ENCODE measurements at places on chromosomes 1 and 21.

DNA sequence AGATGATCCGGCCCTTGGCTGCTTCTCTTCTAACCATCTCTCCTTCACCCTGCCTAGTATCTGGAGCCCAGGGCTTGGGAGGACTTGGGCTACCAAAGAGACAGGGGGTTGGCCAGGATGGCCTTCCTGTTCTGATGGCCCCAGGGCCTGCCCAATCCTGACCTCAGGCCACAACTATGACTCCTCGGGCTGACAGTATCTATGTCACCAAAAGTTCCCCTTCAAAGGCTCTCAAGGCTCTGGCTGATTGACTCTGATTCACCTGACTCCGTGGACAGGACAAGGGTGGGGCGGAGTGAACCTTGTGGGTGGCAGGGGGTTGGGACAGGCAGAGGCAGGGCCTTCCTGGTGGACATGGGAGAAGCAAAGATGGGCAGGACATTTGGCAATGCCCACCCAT, 12.7 kb downstream of the MEF2D start:
- peak; percentile 50 for DNase-seq

DNA sequence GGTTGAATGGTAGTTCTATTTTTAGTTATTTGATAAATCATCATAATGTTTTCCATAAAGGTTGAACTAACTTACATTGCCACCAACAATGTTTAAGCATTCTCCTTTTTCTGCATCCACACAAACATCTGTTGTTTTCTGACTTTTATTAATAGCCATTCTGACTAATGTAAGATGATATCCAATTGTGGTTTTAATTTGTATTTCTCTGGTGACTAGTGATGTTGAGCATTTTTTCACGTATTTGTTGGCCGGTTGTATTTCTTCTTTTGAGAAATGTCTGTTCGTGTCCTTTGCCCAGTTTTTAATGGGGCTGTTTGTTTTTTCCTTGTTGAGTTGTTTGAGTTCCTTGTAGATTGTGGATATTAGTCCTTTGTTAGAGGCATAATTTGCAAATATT, 24.6 kb upstream of the SLC35F3 start:
- DNase-seq, result no peak

DNA sequence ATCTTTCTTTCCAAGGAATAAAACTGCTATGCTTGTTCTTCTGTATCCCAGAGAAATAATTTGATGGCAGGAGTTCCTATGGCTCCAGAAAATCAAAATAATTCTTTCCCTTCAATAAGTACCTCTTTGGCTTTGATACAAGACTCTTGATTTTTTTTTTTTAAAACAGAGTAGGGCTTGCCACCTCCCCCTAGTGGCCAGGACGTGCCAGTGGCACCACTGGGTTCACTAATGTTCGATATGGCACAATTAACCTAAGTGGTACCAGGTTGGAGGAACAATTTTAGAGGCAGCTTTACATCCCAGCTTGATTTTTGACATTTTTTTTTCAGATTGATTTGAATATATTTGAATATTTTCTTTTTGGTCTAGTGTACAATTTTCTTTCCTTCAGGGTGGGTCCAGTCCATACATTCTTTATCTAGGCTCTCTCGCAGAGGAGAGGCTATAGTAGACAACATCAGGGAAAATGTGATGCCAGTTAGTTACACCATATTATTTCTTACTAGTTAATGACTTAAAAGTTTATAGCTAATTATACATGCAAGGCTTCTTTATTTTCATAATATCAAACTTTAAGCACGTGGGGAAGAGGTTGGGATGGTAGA, 330.9 kb downstream of the S1PR1 start:
- DNase-seq, result peak; percentile 37

DNA sequence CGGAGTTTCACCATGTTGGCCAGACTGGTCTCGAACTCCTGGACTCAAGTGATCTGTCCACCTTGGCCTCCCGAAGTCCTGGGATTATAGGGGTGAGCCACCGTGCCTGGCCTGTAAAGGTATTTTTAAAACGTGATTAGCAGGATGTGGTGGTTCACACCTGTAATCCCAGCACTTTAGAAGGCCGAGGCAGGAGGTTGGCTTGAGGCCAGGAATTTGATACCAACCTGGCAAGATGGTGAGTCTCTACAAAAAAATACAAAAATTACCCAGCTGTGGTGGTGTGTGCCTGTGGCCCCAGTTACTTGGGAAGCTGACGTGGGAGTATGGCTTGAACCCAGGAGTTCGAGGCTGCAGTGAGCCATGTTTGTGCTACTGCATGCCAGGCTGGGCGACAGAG, 43.3 kb upstream of the SOD1 start:
- no peak for DNase-seq

DNA sequence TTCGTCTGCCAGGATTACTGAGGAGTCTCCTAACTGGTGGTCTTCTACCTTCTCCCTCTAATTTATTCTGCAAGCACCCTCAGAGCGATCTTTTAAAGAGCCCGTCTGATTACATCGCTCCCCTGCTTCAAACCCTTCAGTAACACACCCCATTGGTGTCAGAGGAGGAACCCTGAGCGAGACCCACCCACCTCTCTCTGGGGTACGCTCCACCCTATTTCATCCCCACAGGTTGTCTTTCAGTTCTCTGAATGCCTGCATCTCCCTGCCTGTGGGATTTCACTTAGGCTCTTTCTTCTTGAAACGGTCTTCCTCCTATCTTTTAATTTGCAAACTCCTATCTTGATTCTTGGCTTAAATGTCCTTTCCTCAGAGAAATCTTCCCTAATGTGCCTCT, 39.4 kb downstream of the C1orf21 start:
- no peak for DNase-seq

DNA sequence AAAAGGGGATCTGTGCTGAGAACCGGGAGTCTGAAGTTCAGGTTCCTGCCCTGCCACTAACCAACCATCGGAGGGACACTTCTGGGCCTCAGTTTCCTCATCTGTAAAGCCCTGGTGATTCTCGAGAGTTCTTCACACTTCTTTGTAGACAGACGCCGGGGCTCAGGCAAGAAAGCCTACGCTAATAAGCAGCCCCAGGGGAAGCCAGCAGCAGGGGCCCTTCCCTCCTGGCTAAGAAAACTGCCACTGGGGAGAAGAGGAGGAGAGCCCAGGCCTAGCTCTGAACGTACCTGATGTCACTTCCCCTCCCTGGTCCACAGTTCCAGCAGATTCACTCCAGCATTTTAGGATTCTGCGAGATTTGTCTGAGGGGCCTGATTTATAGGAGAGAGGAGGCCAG, 76.0 kb downstream of the CAMK2N1 start:
- DNase-seq, result no peak

- DNase-seq, result peak; percentile 54
Observed at GRCh38 chr1:153775458-153776327, 486 bp downstream of the SLC27A3 start.

GRCh38 chr21:42112857-42113256, 41.7 kb downstream of the UMODL1 start:
- no peak for DNase-seq

- DNase-seq, result no peak
Observed at GRCh38 chr1:98733782-98734112, 72.2 kb downstream of the SNX7 start.

DNA sequence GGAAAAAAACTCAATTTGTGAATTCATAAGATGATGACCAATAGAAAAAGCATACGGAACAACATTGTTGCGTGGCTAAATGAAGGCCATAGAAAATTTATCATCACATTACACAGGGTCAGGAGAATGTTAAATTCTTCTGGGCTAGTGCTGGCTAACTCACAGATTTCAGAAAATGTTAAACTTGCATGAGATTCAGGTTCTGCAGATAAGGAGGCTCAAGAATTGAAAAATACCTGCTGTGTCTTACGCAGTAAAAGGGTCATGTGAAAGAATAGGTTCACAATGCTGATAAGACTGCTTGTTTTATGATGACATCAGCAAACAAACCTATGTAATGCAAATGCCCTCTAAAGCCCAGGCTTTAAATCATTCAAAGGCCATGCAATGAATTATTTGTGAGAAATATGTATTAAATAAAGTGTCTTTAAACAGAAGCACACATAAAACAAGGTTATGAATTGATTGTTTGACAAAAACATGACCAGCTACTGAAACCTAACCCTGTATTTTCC, 378.8 kb downstream of the USP25 start:
- no peak for DNase-seq

- no peak for DNase-seq
Observed at GRCh38 chr1:24711329-24711728, 33.9 kb upstream of the CLIC4 start.

- DNase-seq, result no peak
Observed at GRCh38 chr1:54571803-54572541, 23.9 kb downstream of the ACOT11 start.

- no peak for DNase-seq
Observed at GRCh38 chr1:105730701-105731100, 1325.8 kb upstream of the PRMT6 start.

GRCh38 chr1:6688001-6688400, 13.6 kb downstream of the DNAJC11 start:
- DNase-seq, result no peak

DNA sequence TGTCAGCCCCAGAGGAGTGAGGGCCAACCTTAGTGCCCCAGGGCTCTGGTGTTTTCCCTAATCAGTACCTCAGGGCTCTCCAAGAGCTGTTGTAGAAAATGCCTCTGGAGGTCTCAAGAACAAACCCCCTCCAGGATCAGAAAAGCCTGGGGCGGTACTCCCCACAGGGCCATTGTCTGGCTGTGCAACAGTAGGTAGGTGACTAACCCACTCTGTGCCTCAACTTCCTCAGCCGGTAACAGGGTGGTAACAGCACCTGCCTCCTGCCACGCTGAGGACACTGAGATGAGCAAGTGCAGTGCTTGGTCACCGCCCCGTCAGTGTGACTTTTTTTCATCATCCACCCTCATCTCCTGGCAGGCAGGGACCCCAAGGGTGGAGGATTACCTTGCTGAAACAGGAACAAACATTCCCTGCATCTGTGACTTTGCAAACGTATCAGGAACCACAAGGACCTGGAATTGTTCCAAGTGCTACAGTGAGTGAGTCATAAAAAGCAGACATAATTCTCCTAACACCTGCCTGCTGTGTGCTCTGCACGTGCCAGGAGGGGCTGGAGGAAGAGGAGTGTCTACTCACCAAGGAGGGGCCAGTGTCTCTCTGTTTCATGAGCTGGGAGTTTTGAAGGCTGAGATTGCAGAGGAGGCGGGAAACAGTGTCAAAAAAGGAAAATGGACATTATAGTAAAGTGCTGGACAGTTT, 440.8 kb downstream of the NPHP4 start:
- no peak for DNase-seq

DNA sequence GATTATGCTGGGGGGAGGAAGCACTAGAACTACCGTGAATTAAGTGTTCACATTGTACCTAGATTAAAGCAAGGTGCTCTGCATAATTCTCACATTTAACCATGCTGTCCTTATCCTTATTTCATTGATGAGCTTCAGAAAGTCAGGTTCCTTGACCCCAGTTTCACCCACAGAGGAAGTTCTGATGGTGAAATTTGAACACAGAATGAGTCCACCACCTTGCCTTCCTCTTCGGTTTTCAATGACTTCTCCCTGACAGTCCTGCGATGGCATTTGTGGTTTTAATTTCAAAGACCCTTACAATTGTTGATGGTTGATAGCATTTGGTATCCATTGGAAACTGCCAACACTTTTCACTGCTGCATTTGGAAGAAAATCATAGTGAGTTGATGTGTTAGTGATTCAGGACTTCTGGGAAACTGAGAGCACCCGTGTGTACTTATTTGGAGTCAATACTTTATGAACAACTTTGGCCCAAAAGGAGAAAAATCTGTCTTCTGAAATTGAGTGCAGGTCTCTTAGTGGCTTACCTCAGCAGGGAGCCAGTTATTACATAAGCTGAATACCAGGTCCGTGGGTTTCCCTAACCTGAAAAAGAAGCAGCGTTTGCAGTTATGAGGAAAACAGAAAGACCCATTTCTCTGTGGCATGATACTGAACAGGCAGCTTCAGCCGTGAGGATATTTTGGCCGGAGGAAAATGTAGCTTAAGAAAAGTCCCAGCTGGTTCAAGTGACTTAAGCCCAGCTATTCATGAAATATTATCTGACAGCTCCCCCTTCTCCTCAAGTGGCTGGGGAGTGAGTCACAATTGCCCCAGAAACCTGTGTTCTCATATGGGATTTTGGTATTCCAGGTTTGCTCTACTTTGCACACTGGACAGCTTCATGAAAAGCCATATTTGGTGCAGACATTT, 47.5 kb downstream of the ROR1 start:
- no peak for DNase-seq

DNA sequence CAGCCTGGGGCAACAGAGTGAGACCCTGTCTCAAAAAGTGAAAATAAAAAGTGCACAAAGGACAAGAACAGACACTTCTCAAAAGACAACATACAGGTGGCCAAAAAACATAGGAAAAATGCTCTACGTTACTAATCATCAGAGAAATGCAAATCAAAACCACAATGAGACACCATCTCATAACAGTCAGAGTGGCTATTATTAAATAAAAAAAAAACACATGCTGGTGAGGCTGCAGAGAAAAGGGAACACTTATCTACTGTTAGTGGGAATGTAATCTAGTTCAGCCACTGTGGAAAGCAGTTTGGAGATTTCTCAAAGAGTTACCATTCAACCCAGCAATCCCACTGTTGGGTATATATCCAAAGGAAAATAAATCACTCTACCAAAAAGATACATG, 173.2 kb downstream of the SMYD3 start:
- DNase-seq, result no peak

- DNase-seq, result no peak
Observed at GRCh38 chr1:241622669-241623068, 17.5 kb downstream of the CHML start.

GRCh38 chr1:110951161-110951560, 12.6 kb downstream of the LRIF1 start:
- DNase-seq, result no peak
